Suppressor macrophage (primary cell): ENCODE measurements at places on chromosomes 13 and 19.
A peak's percentile ranks its signal among the peaks of the same experiment; 100 is the strongest.

- DNase-seq, result peak; percentile 13
Observed at GRCh38 chr19:13037161-13037560, 41.9 kb downstream of the NFIX start.

DNA sequence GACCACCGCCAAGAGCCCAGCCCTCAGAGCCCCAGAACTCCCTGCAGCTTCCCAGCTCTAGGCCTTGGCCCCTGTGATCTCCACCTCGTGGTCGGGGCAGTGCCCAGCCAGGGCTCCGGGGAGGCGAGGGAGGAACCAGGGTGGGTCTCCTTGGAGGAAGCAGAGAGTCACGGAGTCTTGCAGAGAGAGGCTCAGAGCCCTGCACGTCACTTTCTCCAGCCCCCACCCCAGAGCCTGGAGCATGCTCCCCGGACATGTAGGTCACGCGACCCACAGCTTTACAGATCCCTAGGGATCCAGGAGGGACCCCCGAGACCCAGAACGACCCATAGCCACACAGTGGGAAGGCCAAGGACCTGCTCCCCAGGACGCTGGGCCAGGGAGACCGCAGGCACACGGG, 11.9 kb downstream of the GADD45B start:
- peak; percentile 59 for DNase-seq

GRCh38 chr13:94620286-94620896, 18.7 kb downstream of the GPR180 start:
- DNase-seq, result peak; percentile 11

DNA sequence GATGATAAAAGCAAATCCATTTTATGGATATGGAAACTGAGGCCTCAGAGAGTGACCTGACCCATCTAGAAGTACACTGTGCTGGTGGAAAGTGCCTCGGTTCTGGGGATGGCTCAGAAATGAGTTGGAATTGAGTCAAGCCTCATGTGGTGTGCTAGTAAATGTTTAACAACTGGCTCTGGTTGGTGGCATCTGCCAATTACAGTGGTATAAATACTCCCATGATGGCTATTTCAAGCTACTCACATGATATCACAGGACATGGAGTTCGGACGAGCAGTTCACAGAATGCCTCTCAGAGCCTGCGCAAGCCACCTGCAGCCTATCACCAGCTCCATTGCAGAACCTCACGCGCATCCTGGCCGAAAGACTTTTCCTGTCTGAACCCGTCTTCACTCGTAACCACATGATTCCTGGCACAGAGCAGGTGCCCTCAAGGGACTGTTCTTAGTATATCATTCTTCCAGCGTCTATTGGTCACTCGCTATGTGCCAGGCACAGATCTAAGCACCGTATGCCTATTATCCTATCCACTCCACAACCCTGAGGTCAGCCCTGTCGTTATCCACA, 9.1 kb downstream of the TMEM150B start:
- DNase-seq, result no peak

DNA sequence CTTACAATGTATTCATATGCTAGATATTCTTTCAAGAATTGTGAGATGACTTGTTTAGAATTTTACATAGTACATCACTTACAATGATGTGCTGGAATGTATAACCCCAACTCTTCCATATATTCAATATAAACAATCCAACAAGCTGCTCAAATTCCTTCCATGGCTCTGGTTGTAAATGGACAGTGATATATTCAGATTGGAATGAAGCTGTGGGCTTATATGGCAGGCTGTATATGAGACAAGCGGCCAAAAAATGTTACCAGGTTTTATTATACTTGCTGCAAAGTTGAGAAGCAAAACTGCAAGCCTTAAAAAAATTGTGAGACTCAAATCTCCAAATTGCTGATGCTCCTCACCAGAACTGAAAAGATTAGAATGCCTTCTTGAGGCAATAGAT, 83.6 kb upstream of the KLF12 start:
- no peak for DNase-seq

DNA sequence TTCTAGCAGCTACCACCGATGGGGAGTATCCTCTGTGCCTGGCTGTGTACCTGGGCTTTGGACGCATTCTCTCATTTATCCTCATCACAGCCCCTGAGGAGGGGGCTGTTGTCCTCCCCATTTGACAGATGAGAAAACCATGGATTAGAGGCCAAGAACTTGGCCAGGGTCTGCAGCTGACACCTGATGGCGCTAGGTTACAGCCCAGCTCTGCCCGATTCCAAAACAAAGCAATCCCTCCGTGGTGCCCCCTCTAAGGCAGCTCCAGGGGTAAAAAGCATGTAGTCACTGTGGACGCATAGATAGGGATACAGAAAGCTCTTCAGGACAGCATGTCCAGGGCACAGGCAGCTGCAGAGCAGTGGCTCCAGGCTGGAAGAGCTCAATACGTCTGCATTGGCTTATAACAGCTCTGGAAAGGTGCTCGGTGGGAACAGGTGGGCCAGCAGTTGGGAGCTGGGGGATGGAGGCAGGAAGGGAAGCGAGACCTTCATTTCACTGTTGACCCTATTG, 35.4 kb upstream of the UQCRFS1 start:
- DNase-seq, result no peak

DNA sequence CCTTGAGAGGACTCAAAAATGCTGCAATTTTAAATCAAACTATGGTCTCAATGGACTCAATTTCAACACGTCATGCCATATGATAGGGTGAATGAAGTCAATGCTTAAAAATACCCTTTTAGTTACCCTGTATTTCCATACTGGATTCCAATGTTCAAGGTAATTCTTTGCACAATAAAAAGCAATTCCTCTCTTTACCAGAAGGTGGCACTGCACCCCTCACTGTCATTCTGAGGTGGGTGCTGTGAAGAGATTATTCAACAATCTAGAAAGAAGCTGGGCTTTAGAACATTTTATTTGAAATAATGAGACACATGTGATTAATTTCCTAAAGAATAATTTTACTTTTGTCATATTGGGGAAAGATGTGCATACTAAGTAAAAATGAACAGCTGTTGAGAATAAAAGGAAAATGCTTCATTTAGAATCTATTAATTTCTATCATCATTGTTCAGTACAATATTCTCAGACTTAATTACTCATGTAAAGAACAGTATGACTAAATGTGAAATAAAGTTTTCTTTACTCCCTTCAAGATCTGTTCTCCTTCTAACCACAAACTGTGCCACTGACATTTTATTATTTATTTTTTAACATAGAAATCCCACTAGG, 789.1 kb downstream of the GPC5 start:
- DNase-seq, result peak; percentile 57

GRCh38 chr19:6373813-6374108, 1.2 kb downstream of the ALKBH7 start:
- no peak for DNase-seq

DNA sequence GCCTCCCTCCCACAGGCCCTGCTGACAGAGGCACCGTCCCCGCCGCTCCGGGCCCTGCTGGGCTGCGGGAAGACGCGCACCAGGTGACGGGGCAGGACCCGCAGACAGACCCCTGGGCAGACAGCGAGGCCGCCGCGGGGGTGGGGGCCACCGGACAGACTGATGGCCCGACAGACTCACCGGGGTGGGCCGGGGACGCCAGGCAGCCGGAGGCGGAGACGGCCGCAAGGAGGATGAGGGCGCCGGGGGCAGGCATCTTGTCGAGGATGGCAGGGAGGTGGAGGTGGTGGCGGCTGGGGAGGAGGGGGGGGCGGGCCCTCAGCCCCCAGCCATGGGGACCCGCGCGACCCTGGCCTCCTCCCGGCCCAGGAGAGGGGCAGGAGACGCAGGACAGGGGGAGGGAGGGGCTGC, 309 bp downstream of the LMTK3 start:
- DNase-seq, result no peak

GRCh38 chr13:106034201-106034600, 501.3 kb downstream of the EFNB2 start:
- DNase-seq, result no peak

- DNase-seq, result no peak
Observed at GRCh38 chr13:71244161-71244560, 622.8 kb downstream of the DACH1 start.

- DNase-seq, result no peak
Observed at GRCh38 chr13:41427666-41428065, 29.7 kb upstream of the RGCC start.

DNA sequence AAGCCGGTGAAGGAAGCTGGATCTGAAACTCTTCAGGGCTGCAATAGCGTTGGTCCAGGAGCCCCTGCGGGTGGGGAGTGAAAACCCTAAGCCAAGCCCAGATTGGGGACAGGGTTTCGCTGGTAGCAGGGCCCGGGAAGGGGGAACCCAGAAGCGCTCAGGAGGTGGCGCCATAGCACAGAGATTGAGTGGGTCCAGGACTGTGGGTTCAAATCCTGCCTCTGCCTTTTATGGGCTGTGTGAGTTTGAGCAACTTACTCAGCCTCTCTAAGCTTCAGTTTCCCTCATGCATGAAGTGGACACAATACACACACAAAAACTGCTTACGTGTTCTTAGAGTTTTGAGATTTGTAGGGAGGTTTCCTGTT, 8.3 kb upstream of the SYCN start:
- DNase-seq, result peak; percentile 44

- DNase-seq, result no peak
Observed at GRCh38 chr19:3733549-3734309, 25.5 kb downstream of the TJP3 start.

- no peak for DNase-seq
Observed at GRCh38 chr13:72109863-72110262, 242.9 kb upstream of the DACH1 start.

- DNase-seq, result peak; percentile 5
Observed at GRCh38 chr13:19634256-19634740, 839 bp downstream of the MPHOSPH8 start.

DNA sequence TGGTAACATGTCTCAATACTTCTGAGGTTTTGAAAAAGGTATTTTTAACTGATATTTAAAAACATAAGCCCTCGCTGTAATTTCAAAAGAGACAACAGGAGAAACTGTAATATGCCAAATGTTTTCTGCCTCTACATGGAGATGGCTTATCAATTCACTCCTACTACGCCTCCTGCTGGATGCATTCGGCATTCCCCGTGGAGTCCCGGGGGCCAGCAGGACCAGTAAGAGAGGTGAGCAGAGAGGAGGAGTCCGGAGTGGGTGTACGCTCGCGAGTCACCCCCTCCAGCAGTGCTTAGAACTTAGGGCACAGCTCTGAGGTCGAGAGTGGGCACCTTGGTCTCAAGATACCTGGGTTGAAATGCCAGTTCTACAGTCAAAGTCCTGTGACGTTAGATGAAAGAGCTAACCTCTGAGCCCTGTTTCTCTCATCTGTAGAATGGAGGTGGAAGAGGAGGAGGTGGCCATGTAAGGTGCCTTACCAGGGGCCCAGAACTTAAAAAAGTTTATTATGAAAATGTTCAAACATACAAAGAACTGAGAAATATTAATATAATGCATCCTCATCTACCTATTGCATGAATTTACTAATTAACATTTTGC, 110.2 kb downstream of the STK24 start:
- DNase-seq, result peak; percentile 30

GRCh38 chr19:38710928-38711725, 33.1 kb downstream of the CAPN12 start:
- DNase-seq, result no peak

DNA sequence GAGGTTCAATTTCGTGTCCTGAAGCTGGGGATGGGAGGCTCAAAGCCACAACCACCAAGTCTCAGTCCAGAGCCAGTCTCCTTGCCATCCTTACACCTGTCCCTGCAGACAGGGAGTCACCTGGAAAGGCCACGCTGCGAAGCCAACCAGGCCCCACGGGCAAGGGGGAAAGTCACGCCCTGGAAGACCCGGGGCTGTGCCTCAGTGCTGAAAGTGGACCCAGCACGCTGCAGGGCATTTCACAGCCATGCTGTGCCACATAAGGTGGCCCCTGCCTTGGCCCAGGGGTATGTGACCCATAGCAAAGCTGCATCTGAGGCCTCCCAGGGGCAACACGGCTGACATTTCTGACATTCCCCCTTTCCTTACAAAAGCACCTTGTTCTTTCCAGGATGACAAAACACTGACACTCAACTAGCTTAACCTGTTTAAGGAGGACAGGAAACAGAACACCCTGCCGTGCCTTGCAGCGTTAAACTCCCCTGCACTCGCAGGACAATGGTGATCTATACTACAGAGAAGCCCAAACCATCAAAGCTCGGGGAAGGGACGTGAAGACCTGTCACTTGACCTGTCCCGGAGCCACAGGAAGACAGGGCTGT, 14.8 kb downstream of the CHERP start:
- DNase-seq, result no peak
